A375 (cell line): ENCODE measurements at places on chromosomes 2 and 18. TPM values are rescaled to one million over a fixed set of nuclear protein-coding genes. Genes with fewer than 3 reads are reported as not detected.

Gene SERPINB4
- total RNA-seq: not detected in 2 replicates

Gene ANKRD30BL
- not detected in 2 replicates for total RNA-seq

Gene UGT1A6
- total RNA-seq: not detected in 2 replicates

Gene ALPP
- total RNA-seq: 0.13 and 0.26 TPM in 2 replicates

Gene PRSS56
- total RNA-seq: not detected in 2 replicates

Gene B3GNT7
- 47.2 and 52.3 TPM in 2 replicates for total RNA-seq

Gene SP9
- not detected in 2 replicates for total RNA-seq

Gene ZCCHC2
- 6.2 and 8.0 TPM in 2 replicates for total RNA-seq

Gene MYO7B
- 0.79 and 0.80 TPM in 2 replicates for total RNA-seq

Gene LIMS4
- 0.19 and 0.90 TPM in 2 replicates for total RNA-seq

Gene CENPA
- total RNA-seq: 21.2 and 27.1 TPM in 2 replicates

Gene DSC1
- not detected in 2 replicates for total RNA-seq

Gene KYNU
- 31.0 and 48.3 TPM in 2 replicates for total RNA-seq

Gene TBR1
- not detected in 2 replicates for total RNA-seq

Gene CFAP65
- 0.08 TPM in 1 of 2 replicates, not detected in the other for total RNA-seq

Gene HOXD12
- total RNA-seq: 0.60 TPM in 1 of 2 replicates, not detected in the other

Gene ECEL1
- not detected in 2 replicates for total RNA-seq

Gene C18orf32
- 10.2 and 16.7 TPM in 2 replicates for total RNA-seq

Gene ALK
- 0.32 and 0.34 TPM in 2 replicates for total RNA-seq

Gene ZNF385B
- total RNA-seq: not detected in 2 replicates

Gene SCN3A
- total RNA-seq: not detected in 2 replicates

Gene KCNF1
- not detected in 2 replicates for total RNA-seq

Gene LBH
- 1.0 and 1.8 TPM in 2 replicates for total RNA-seq

Gene UGT1A7
- total RNA-seq: not detected in 2 replicates

Gene MYO5B
- 3.5 and 4.7 TPM in 2 replicates for total RNA-seq

Gene CD226
- 0.15 and 0.42 TPM in 2 replicates for total RNA-seq

Gene ATG9A
- total RNA-seq: 38.7 and 42.7 TPM in 2 replicates

Gene KATNAL2
- 1.5 and 3.3 TPM in 2 replicates for total RNA-seq

Gene CD207
- total RNA-seq: 0.11 TPM in 1 of 2 replicates, not detected in the other

Gene FBXO15
- 0.96 and 1.8 TPM in 2 replicates for total RNA-seq

Gene PCGF1
- 28.8 and 29.3 TPM in 2 replicates for total RNA-seq

Gene GDF7
- total RNA-seq: 0.04 and 0.11 TPM in 2 replicates

Gene ATIC
- total RNA-seq: 28.6 and 29.0 TPM in 2 replicates

Gene ZDBF2
- 10.5 and 11.1 TPM in 2 replicates for total RNA-seq

Gene C1GALT1C1L
- total RNA-seq: 1.1 and 3.3 TPM in 2 replicates

Gene NEURL3
- total RNA-seq: 0.11 and 0.19 TPM in 2 replicates

Gene SYT4
- total RNA-seq: not detected in 2 replicates

Gene AFF3
- total RNA-seq: 2.0 and 2.5 TPM in 2 replicates

Gene TUBA4B
- total RNA-seq: not detected in 2 replicates

Gene SLC8A1
- total RNA-seq: 6.9 and 7.9 TPM in 2 replicates

Gene CRYBA2
- 4.2 TPM in 1 of 2 replicates, not detected in the other for total RNA-seq

Gene MAPK4
- 0.26 TPM in 1 of 2 replicates, not detected in the other for total RNA-seq

Gene COLEC11
- total RNA-seq: not detected in 2 replicates

Gene LYPD6
- 0.53 and 0.98 TPM in 2 replicates for total RNA-seq

Gene FBXO36
- total RNA-seq: 0.74 and 1.6 TPM in 2 replicates

Gene CHRND
- not detected in 2 replicates for total RNA-seq

Gene GLB1L
- total RNA-seq: 10.8 and 14.0 TPM in 2 replicates

Gene TOGARAM2
- 0.08 TPM in 1 of 2 replicates, not detected in the other for total RNA-seq

Gene SOX11
- 8.9 and 9.3 TPM in 2 replicates for total RNA-seq

Gene TMEM200C
- total RNA-seq: 0.42 TPM in 1 of 2 replicates, not detected in the other

Gene RNF25
- 21.9 and 32.7 TPM in 2 replicates for total RNA-seq

Gene STRADB
- 12.8 and 13.0 TPM in 2 replicates for total RNA-seq

Gene ASPRV1
- total RNA-seq: 0.34 and 0.61 TPM in 2 replicates

Gene PLA2R1
- total RNA-seq: 0.79 and 0.88 TPM in 2 replicates

Gene LAMA3
- 0.98 and 1.1 TPM in 2 replicates for total RNA-seq

Gene DHRS9
- not detected in 2 replicates for total RNA-seq
